ENCODE measurements at places on chromosomes 16 and 17. TPM values are rescaled to one million over a fixed set of nuclear protein-coding genes. Genes with fewer than 3 reads are reported as not detected.

DNA sequence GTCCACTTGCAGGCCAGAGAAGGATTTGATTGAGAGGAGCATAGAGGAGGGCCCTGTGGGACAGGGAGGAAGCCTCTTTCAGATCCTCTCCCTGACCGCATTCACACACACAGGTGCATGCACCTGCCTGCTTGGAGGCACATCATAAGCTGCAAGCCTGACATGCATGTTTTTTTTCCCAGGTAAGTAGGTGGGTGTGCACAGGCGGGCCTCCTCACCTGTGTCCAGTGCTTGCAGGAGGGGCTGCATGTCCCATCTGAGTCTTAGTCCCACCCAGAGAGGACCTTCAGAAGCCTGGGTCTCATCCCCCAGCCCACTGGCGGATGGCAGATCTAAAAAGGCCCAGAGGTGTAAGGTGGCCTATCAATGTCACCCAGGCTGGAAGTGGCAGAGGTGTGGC, 130.8 kb downstream of the TMEM132E start:
- H3K4me3 ChIP-seq: no peak overlapping the region
- no peaks in the 10 kb centered on the region for H3K36me3 ChIP-seq
- DNase-seq: no peak
- no peaks in the 10 kb centered on the region for H3K4me1 ChIP-seq
- no peaks in the 10 kb centered on the region for H3K27me3 ChIP-seq
- H3K27ac ChIP-seq: no peak overlapping the region

MILR1 gene
- polyA plus RNA-seq: 2.2 TPM

DNA sequence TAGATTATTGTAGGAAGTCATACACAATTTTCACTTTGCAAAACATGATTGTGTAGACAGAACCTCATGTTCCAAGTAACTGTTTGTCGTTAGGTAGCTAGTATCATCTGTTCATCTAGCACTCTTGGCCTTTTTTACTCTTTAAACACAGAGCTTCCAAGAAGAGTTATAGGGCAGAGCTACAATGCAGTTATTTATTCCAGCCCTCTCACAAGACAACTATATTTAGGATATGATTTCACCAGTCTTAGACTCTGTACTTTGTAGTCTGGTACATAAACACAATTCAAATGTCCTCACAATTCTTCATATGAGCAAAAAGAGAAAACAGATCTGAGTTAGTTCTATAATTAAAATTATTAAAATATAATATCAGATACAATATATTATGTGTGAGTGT, 37.9 kb downstream of the KCNJ2 start:
- no peaks in the 10 kb centered on the region for H3K4me1 ChIP-seq
- no peaks in the 10 kb centered on the region for H3K36me3 ChIP-seq
- no peak overlapping the region for H3K4me3 ChIP-seq

GRCh38 chr16:2825049-2825742, 4.9 kb upstream of the ZG16B start:
- H3K4me1 ChIP-seq: no peaks in the 10 kb centered on the region
- no peak overlapping the region for H3K27ac ChIP-seq
- no peaks in the 10 kb centered on the region for H3K36me3 ChIP-seq
- no peak for DNase-seq
- no peak overlapping the region for H3K4me3 ChIP-seq
- no peaks in the 10 kb centered on the region for H3K27me3 ChIP-seq

DNA sequence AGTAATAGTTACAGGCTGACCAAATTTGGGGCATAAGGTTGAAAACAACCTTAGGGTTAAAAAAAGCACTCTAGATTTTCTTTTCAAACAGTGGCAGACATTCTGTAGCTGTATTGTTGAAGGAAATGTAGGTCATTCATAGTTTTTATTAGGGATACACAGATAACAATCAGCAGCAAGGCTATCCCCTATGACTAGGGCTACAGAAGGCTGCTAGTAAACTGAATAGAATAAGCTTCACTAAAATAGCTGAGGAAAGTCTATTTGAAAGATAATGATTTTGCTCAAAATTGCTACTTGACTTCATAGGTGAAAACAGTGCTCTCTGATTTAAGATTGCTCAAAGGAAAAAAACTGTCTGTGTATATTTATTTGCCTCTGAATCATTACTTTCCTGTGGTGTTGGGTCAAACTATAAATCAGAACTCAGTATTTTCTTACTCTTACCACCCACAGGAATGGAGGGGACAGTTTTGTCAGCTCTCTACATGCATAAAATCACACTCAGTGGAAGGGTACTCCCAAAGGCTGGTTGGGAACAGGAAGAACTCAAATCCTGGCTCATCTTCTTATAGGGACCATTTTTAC, 24.8 kb downstream of the RPGRIP1L start:
- peak; percentile 7 for DNase-seq
- H3K27me3 ChIP-seq: no peaks in the 10 kb centered on the region
- H3K27ac ChIP-seq: no peak overlapping the region
- no peak overlapping the region for H3K4me3 ChIP-seq

- peak; percentile 87 for DNase-seq
- H3K27ac ChIP-seq: no peak within 1 kb of the TSS
- peaks cover 5% of the 10 kb centered on the region for H3K4me1 ChIP-seq
- no peaks in the 10 kb centered on the region for H3K36me3 ChIP-seq
- H3K4me3 ChIP-seq: peak within 1 kb of the TSS; percentile 73
- H3K27me3 ChIP-seq: peaks cover 31% of the 10 kb centered on the region
Observed at GRCh38 chr17:48997103-48997826, at the start of gene IGF2BP1. Gene IGF2BP1 (plus strand): TSS chr17:48997385. CDS start chr17:48997746, 361 bp downstream.

DNA sequence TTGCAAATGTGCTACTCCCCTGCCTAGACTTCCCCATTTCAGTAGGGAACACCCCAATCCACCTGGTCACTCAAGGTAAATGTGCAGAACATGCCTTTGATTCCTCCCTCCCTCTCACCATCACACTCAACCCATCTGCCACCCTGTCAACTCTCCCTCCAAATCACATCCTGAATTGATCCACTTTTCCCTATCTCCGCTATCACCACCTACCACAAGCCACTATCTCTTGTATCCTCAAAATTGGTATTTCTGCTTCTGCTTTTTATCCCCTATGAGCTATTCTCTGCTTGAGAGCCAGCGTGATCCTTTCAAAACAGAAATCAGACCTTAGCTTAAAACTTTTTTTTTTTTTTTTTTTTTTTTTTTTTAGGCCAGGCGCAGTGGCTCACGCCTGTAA, 5.4 kb upstream of the NOL11 start:
- no peak overlapping the region for H3K4me3 ChIP-seq
- DNase-seq: no peak
- no peaks in the 10 kb centered on the region for H3K27me3 ChIP-seq

DNA sequence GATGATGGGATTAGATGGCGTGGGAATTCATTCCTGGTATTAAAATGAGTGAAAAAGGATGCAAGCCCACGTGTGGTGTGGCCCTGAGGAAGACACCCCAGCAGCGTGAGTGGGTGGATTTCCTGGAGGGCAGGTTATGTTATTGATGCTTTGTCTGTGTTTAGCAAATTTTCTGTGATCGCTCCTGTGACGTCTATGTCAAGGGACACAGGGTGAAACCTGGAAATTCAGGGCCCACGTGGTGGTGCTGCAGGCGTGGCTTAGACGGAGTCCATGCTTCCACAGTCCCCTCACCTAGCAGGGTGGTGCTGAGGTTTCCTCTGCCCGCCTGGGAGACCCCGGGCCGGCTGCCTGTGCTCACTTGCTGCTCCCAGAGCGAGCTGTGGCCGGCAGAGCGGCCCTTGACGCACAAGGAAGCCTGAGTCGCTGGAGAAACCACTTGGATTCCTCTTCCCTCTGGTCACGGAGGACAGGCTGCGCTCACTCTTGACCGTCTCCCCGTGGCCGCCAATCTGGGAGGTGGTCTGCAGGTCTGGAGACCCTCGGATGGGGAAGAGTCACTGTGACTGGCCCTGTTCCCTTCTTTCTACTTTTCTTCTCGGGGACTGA, 23.4 kb downstream of the BAIAP2 start:
- no peaks in the 10 kb centered on the region for H3K27me3 ChIP-seq
- no peak overlapping the region for H3K27ac ChIP-seq
- H3K4me3 ChIP-seq: no peak overlapping the region
- H3K36me3 ChIP-seq: peaks cover 7% of the 10 kb centered on the region
- no peaks in the 10 kb centered on the region for H3K4me1 ChIP-seq
- DNase-seq: no peak

DNA sequence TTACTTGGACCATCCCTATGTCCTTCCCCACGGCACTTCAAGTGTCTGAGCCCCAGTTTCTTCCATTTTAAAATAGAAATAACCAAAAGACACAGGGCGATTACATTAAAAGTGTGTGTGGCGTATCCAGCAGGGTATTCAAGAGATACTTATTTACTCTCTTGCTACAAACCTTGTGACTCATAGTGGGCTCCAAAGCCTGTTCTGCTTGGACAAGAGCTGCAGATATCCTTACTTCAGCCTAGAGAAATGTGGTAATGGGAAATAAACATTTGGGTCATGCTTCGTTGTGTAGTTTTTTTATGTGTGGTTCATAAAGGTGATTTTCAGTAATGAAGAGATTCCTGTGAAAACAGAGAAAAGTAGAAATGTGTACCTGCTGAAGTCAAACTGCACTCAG, 288.9 kb upstream of the CDH11 start:
- no peak overlapping the region for H3K4me3 ChIP-seq
- no peaks in the 10 kb centered on the region for H3K4me1 ChIP-seq
- no peak for DNase-seq
- no peaks in the 10 kb centered on the region for H3K27me3 ChIP-seq

TRPV3 gene
- 0.13 TPM for polyA plus RNA-seq

DNA sequence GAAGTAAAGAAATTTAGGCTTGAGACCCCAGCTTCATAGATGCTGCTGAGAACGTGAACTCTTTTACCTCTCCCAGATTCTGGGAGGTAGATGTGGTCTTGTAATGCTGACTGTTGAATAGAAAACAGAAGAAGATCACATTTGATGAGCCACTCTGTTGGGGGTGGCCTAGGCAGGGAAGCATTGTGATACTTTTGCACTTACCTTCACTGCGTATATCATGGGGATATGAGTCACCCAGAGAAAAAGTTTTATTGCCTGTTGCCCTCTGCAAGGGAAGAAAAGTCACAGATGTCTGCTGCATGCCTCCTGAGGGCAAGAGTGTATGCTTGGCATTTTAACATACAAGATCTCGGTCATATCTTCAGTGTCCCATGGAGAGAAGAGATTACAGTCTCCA, 365.4 kb downstream of the SNX29 start:
- H3K4me1 ChIP-seq: no peaks in the 10 kb centered on the region
- no peak overlapping the region for H3K27ac ChIP-seq
- H3K27me3 ChIP-seq: no peaks in the 10 kb centered on the region
- H3K4me3 ChIP-seq: no peak overlapping the region
- DNase-seq: no peak

DNA sequence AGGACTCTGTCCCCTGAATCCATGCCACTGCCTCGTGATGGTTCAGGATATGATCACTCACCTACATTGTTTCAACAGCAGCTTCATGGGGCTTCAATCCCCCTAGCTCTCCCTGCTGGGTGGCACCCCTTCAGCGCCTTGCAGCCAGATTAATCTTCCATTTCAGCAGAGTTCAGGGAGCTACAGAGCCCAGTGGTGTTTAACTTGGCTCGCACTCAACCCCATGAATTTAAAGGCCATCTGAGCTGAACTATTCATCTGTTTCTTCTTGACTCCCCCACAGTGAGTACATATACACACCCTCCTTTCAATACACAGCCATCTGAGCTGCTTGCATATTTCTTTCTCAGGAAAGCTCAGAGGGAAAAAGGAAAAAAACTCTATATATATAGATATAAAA, 202.8 kb upstream of the C16orf82 start:
- H3K4me3 ChIP-seq: no peak overlapping the region
- H3K4me1 ChIP-seq: no peaks in the 10 kb centered on the region
- no peaks in the 10 kb centered on the region for H3K36me3 ChIP-seq
- H3K27ac ChIP-seq: no peak overlapping the region

KRT9 gene
- polyA plus RNA-seq: not detected

DNA sequence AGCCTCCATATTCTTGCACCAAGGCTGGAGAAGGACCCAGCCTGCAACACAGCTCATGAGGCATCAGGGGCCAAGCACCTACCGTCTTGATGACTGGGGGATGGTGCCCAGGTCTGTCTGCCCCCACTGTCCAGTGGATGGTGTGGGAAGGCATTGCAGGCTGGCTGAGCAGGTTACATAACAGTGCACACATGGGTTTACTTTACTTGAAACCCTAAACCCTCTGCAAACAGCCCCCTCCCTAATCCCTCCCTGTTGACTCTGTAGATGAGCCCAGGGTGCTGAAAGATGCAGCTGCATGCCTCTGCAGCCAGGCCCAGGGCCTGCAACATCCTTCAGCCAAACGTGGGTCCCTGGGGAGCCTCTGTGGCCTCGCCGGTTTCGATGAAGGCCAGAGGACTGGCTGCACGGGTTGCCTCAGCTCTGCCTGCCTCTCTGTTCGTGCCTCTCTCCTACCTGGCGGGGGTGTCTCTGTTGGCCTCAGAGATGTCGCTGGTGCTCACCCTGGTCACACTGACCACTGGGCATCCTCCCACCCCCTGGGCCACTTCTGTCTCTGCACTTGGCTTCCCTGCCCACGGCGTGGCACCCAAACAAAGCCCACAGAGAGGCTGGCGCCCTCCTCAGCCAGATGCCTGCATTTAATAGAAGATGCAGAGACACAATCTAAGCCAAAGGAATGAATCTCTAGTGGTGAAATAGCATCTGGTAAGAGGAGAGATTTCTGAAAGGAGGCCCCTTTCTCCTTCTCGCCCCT, 95.1 kb downstream of the METRNL start:
- no peak overlapping the region for H3K27ac ChIP-seq
- H3K4me1 ChIP-seq: no peaks in the 10 kb centered on the region
- H3K27me3 ChIP-seq: no peaks in the 10 kb centered on the region
- no peaks in the 10 kb centered on the region for H3K36me3 ChIP-seq
- H3K4me3 ChIP-seq: no peak overlapping the region
- DNase-seq: peak; percentile 79
